GM13977 (cell line): ENCODE measurements at places on chromosomes 16 and 17.

DNA sequence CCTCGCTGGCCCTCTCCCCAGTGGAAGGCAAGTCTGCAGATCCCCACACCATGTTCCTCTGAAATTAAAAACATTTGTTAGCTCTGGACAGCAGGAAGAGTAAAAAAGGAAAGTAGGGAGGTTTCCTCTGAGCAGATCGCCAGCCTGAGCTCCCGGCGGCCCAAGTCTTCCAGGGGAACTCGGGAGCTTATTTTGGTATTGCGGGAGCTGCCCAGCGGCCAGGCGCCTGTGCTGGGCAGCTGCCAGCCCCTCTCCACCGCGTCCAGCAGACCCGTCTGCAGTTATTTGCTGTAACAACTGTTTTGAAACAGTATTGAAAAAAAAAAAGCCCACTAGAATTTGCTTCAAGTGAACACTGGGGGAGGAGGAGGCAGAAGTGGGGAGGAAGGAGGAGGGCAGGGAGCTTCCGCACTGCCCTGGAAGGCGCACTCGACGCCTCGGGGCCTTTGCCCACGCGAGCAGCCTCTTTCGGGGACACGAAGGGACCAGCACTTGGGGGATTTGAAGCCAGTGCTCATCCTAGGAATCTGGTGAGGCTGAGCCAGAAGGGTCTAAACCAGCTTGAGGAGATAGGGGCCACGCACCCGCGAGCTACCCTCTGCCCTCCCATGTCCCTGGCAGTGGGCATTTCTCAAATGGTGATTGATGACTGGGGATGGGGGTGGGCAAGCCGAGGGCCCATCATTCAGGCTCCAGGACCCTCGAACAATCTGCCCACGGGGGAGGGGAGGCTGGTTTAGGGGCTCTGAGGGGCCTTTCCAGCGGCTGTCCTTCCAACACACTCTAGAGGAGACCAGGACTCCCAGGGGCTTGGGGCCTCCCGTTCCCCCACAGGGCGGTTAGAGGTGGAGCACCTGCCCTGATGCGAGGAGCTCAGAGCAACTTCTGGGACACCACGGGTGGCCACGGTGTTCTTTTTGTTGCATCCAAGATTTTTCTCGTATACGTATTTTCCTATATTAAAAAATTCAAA lies 3.0 kb upstream of the BAHCC1 start:
- DNase-seq, result no peak

- DNase-seq, result no peak
Measured at GRCh38 chr17:74858672-74859458, 820 bp downstream of the GRIN2C start.

GRCh38 chr17:8369944-8370343 lies 6.6 kb downstream of the KRABD2 start:
- DNase-seq, result no peak

DNA sequence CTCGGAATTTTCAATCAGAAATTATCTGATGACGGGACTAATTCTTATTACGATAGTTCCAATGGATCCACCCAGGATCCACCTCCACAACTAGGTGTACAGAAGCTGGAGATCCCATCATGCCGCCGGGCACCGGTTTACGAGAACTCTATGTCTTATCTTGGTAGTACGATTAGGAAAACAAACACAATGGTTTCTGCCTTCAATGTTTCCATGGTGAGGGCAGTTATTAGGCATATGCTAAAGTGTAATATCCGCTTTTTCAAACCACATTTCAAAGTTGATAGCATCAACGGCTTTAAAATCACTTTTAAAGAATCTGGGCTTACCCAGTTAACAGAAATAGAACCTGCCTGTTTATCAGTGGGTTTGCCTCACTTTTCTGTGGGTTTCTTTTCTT lies 705.7 kb downstream of the MAF start:
- no peak for DNase-seq

- DNase-seq, result no peak
Measured at GRCh38 chr17:69175625-69176456, 34.1 kb upstream of the ABCA6 start.

GRCh38 chr17:57125866-57126265 lies 40.8 kb downstream of the AKAP1 start:
- no peak for DNase-seq

GRCh38 chr16:4288148-4288921 lies 15.5 kb upstream of the TFAP4 start:
- DNase-seq, result peak; percentile 91
